ENCODE measurements at places on chromosomes 1 and 21.

GRCh38 chr1:108850929-108851328 is 6.0 kb downstream of the AKNAD1 start:
- no peak for DNase-seq

DNA sequence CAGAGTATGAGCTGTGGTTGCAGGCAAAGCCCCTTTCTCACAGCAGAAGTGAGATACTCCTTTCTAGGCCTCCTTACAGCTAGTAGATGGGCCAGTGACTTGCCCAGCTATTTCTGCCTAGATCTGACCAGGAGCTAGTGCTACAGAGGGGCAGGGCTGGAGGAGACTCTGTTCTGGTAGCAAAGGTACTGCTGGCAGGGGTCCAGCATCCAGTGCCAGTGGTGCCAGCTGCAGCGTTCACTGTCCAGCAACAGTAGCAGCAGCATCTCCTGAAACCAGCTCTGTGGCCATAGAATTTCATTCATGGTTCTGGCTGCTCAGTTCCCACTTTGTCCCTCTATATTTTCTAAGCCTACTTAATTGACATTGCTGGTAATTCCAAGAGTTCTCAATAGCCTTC is 62.5 kb upstream of the CNN3 start:
- no peak for DNase-seq

- no peak for DNase-seq
Measured at GRCh38 chr1:228478326-228478725, 8.9 kb upstream of the RNF187 start.

GRCh38 chr1:66696771-66697170 is 55.5 kb upstream of the DYNLT5 start:
- no peak for DNase-seq

- no peak for DNase-seq
Measured at GRCh38 chr1:169681140-169681539, 30.3 kb downstream of the SELL start.

DNA sequence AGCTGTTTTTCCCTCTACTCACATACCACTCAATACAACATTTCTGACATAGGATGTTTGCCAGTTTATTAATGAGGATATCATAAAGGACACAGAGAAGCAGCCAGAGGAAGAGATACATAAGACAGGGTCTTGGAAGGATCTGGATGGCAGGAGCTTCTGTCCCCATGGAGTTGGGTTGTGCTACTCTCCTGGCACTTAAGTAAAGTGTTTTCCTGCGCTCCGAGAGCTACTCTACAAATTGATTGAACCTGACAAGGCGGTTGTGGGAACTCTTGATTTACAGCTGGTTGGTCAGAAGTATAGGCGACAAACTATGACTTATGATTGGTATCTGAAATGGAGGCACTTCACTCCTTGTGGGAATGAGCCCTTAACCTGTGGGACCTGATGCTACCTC is 208.8 kb downstream of the HMCN1 start:
- no peak for DNase-seq

DNA sequence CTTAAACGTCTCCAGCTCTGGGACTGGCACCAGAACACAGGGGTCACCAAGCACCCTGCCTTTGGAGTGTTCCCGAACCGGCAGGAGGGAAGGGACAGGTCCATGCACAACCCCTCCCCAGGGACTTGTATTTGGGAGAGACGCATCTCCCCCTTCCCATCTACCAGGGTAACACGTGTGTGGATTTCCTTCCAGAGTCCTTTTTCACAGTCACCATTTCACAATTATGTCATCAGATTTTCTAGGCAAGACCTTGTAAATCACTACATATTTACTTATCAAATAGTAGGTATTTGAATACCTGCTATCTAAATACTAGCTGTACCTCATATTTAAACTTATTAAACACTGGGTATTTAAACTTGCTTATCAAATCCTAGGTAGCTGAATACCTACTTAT is 57.4 kb upstream of the AJAP1 start:
- DNase-seq: no peak

DNA sequence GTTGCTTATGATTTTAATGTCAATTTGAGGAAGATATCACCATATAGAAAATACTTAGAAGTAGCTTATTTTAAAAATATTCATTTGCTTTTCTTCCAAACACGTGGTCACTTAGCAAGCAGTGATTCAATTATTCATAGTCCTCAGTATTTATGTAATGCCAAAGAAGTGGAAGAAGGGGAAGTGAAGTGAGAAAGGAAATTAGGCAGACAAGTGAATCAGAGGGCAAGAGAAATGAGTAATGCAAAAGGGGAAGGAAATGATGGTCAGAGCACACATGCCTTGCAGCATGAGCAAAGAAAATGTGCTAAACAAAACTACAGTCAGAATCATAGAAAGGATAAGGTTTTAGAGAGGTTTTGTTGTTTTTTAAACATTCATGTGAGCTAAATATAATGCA is 31.8 kb downstream of the SDCCAG8 start:
- DNase-seq: peak; percentile 96

DNA sequence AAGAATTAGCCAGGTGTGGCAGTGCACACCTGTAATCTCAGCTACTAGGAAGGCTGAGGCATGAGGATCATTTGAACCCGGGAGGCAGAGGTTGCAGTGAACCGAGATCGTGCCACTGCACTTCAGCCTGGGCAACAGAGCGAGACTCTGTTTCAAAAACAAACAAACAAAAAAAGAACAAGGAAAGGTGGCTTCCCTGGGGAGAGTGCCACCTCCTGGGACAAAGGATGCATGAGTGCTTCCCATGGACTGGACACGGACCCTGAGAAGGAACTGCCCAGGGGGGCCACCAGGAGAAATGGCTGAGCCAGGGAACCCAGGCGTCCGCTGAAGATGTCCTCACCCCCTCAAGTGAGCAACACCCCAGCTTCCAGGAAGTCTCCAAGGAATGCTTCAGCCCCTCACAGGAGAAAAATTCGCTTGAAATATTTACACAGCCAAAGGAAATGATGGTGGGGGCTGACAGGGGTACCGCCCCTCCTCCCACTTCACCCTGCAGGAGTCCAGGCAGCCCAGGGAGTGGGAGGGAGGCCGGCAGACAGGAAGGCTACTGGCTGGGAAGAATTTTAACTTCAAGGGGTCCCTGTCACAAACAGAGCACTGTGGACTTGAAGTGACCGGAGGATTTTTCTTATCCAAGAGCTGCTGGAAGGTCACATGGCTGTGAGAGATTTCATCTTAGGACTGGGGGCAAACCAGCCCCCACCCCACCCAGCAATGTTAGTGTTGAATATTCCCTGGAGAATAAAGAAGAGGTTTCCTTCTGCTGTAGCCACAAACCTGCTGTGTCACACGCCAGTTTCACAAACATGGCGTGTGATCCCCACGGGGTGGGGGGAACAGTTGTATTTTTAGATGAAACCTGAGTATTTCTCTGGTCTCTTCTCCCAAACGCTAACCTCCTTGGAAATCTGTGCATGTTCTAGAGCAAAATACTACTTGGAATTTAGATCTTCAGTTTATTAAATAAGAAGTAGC is 90.8 kb upstream of the SLC25A33 start:
- DNase-seq: no peak

- no peak for DNase-seq
Measured at GRCh38 chr21:46603228-46603627, 1.7 kb downstream of the S100B start.

DNA sequence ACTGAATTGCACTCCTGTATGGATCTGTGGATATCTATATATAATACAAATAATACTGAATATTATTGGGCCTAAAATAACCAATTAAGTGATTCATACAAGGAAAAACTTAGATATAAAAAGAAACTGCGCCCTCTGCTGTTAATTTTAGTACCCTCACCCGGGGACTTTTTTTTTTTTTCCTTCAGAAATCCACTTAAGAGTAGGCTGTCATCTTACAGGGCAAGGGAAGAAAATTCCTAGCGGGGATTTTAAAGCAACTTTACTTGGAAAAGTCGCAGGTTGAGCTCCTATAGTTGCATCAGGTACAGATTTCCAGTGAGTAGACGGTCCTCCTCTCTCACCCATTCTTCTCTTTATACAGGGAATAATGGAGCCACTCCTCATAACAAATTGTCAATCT is 1.3 kb downstream of the NTNG1 start:
- peak; percentile 45 for DNase-seq

- DNase-seq: no peak
Measured at GRCh38 chr1:177824508-177824982, 145.3 kb downstream of the SEC16B start.

GRCh38 chr1:87147851-87148250 is 180.8 kb upstream of the LMO4 start:
- no peak for DNase-seq

DNA sequence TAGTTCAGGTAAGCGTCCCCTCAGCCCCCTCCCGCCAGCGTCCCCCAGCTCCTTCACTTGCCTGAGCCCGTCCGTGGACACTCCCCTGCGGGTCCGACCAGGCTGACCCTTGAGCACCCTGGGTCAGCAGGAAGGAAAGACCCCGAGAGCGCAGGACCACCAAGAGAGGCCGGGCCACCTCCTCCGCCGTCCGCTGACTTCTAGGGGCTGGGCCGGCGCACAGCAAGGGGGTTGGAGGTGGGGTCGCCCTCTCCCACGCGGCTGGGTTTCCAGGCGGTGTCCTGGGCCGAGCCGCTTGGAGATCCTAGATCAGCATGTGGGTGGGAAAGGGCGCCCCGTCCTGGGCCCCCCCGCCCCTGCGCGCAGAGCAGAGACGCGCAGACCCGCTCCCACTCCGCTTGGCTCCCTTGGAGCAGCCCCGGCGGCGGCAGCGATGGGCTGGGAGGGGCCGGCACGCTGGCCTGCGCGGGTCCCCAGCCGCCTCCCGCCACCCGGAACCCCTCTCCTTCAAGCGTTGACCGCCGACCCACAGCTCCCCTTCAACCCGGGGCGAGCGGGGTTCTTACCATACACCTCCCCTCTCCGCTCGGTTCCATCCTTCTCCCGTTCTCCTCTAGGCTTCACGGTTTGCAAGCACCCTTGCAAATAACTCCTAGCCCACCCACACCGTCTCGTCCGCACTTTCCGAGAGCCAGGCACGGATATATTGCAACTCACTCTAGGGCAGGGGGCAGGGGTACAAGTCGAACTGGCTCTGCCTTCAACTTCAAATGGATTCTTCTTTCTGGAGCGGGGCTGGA is 7.5 kb downstream of the KNCN start:
- no peak for DNase-seq

- no peak for DNase-seq
Measured at GRCh38 chr1:26750428-26750827, 37.3 kb upstream of the PIGV start.

GRCh38 chr1:7856345-7856744 is 3.5 kb upstream of the UTS2 start:
- no peak for DNase-seq
